ENCODE measurements at places on chromosomes 6 and 20.
A peak's percentile ranks its signal among the peaks of the same experiment; 100 is the strongest.

GRCh38 chr20:48709744-48710143, 118.1 kb downstream of the PREX1 start:
- no peak for DNase-seq

DNA sequence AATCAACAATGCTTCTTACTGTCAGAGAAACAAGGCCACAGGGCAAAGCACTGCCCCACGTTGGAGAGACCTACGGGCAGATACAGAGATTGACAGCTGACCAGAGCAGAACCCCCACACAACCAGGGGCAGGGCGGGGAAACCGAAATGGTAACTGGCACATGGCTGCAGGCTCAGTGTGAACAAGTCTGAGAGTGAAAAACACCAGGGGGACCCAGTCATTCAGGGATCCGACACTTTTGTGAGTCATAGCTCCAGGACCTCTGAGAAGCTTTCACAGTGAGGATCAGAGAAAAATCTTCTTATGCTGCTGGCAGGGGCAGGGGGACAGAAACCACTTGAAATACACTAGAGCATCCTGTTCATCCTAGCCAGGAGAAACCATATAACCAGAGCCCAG, 254.2 kb downstream of the C6orf118 start:
- no peak for DNase-seq

DNA sequence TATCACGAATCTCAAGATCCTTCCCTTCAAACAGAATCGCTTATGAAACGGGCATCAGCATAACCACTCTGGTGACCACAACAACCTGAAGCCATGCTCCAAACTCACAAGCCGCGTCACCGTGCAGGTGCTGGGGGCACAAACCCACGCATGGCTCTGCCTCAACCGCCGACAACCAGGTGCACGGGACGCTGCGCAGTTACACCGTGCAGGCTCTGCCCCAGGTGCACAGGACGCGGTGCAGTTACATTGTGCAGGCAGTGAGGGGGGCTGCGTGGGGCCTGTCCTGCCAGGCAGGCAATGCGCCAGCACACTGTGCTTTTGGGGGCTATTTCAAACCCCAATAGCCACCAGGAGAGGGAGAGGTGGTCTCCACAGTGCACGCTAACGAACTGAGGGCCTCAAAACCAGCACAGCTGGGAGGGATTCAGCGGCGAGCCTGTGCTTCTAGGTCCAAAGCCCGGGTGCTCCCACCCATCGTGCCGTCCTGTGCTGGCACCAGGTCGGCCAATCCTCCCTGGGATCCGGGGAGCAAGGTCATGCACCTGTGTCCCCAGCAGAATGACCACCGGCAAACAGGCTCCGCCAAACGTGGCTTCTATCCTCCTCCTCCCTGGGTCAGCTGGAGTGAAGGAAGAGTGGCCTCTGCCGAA, 35.8 kb downstream of the ZBTB46 start:
- DNase-seq = no peak

DNA sequence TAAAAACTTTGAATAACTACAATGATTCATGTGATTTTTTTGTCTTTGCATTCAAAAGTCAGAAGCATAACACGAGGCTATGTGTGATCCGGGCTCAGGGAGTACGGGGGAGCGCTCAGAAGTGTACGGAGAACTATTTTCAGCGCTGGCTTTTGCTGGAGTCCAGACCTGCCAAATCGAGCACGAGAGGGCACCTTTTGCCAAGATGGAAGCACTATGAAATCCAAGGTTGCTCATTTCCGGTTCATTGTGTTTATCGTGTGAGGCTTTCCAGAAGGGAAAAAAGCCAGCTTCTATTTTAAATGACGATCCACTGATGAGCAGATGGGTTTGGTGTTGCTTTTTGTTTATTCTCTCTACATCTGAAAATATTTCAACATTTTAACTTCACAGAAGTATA, 11.3 kb downstream of the RAMACL start:
- DNase-seq = no peak

- DNase-seq = no peak
These were observed 385.3 kb upstream of the RUNX2 start for GRCh38 chr6:44942798-44943197.

- DNase-seq = no peak
These were observed 65.6 kb downstream of the PLG start for GRCh38 chr6:160767647-160768019.

- DNase-seq = no peak
These were observed 175.0 kb downstream of the PHACTR1 start for GRCh38 chr6:12891595-12891994.

DNA sequence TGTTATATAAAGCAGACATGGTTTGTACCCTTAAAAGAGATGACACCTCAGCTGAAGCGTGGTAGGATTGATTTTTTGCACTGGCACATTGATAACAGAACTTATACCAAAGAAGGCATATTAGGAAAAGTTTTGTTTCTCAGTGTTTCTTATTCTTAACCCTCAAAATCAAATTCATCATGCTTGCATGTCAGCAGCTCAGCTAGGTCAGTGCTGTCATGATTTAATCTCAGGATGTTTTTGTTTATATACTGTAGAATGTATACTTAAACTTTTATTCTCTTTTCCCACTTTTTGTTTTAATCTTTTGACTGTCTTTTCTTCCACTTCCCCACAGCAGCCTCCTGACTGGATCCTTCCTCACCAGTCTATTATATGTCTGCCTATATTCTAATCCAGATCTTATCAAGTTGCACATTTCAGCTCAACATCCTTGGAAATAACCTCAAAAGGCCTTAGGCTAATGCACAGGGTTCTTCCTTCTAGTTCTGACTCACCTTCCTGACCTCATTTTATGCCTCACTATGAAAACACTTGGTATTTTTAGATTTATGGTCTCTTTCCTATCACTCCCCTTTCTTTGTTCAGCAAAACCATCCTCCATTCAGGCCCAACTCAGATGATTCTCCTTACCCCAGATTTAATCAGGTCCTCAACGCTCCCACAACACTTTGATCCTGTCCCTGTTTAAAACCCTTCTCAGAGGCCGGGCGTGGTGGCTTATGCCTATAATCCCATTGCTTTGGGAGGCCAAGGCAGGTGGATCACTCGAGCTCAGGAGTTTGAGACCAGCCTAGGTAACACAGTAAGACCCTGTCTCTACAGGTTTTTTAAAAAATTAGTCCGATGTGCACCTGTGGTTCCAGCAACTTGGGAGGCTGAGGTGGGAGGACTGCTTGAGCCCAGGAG, 7.2 kb downstream of the HEBP2 start:
- DNase-seq = no peak

DNA sequence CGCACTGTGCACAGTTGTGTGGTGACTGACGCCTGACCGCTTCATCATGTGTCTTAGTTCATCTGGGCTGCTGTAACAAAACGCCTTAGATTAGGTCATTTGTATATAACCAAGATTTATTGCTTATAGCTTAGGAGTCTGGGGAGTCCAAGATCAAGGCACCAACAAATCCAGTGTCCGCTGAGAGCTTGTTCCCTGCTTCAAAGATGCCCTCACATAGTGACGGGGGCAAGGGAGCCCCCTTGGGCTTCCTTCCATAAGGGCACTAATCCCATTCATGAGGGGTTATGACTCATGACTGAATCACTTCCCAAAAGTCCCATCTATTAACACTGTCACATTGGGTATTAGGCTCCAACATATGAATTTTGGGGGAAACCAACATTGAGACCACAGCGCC, 34.6 kb downstream of the CYP24A1 start:
- no peak for DNase-seq

DNA sequence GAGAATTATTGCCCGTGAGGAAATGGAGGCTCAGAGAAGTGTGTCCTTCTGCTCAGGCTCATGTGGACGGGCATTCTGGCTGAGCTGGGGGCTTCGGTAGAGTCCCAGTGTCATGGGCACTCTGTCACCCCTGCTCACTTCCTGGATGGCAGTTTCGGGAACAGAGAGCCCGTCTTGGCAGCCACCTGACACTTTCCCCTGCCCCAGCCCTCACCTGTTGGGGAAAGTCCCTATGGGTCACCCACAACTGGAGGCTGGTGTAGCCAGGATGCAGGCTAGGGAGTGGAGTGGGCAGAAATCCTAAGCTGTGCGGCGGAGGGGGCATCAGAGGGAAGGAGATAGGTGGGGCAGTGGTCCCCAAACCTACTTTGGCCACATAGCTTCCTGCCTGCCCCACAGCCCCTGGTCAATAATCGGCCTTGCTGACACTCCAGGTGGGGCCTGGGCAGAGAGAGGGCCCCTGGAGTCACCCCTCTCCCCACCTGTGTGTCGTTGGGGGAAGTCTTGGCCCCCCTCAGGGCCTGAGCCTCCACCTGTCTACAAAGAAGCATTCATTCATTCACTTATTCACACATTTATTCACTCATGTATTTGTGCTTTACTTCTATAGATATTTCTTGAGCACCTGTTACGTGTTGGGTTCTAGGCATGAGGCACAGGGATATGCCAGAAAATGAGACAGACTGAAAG, 40.5 kb downstream of the SNAI1 start:
- no peak for DNase-seq

DNA sequence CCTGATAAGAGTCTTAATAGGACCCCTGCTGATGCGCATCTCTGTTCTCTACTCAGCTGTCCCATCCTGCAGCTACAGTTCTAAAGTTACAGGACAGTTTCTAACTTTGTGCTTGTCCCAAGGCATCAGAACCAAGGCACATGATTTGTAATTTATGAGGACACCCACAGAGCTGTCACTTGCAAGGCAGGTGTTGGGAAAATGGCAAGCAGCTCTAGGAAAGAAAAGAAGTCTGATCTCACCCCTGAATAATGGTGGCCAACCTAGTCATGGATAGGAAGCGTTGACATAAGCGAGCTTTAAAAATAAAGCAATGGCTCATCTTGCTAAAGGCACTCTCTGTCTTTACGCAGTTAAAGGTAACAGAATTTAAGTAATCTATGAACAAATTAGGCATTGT, 127.6 kb upstream of the VGLL2 start:
- DNase-seq = no peak

GRCh38 chr20:3777716-3778629, 3.3 kb downstream of the SPEF1 start:
- peak; percentile 60 for DNase-seq

DNA sequence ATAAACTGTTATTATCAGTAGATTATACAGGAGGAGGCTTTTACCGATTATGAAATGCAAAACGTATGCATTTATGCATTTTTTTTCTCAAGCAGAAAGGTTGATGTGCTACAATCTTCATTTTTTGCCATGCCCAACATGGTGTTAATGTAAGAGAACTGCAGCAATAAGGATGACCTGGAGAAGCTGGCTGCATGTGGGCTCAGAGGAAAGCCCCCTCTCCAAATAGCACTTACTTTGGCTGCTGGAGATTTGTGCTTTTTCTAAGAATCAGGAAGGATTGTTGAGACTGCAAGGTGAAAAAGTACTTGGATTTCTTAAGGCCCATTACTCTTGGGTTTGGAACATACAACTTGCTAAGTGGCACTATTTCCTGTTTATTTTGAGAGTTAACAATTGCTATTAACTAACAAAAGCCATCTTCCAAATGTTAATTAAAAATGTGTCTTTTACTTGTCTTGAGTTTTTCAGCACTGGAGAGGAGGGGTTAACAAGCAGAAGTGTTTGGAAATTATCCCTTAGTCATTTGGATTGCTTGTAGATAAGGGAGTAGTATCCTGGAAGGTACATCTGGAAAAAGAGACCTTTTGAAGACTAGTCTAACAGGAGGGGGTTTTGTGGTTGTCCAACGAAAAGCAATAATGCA, 5.6 kb downstream of the SOX4 start:
- DNase-seq = no peak

- DNase-seq = no peak
These were observed 39.5 kb downstream of the ACSS2 start for GRCh38 chr20:34915749-34916455.

- DNase-seq = peak; percentile 60
These were observed 3.7 kb downstream of the PIM1 start for GRCh38 chr6:37173493-37174195.

GRCh38 chr20:16732506-16733152, 2.8 kb downstream of the SNRPB2 start:
- peak; percentile 65 for DNase-seq

DNA sequence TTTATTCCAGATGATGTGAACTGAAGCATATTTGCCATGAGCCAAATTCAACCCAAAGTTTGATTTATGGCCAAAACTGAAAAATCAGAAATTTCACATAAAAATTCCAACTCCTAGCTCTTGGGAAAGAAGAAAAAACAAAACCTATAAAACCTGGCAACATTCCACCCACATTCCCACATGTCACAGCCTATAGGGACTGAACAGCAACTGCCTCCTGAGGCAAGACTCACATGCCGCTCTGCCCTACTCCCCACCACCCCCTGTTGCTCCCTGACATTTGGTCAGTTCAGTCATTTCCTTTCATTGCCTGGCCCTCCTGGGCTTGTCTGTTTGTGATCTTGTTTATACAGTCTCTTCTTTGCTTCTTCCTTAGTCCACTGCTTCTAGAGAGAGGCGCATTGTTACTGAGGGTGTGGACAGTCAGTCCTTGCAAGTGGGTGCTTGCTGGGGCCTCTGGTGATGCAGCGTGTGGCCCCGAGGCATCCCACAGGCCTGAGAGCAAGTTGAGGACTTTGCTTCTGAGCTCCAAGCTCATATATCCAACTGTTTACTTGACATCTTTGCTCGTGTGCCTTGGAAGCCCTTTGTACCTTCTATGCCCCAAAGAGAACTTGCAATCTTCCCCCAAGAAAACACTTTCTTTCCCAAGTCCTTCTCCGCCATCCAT, 31.4 kb downstream of the NFATC2 start:
- DNase-seq = no peak

- peak; percentile 90 for DNase-seq
These were observed 60.0 kb upstream of the EZR start for GRCh38 chr6:158879180-158879579.

DNA sequence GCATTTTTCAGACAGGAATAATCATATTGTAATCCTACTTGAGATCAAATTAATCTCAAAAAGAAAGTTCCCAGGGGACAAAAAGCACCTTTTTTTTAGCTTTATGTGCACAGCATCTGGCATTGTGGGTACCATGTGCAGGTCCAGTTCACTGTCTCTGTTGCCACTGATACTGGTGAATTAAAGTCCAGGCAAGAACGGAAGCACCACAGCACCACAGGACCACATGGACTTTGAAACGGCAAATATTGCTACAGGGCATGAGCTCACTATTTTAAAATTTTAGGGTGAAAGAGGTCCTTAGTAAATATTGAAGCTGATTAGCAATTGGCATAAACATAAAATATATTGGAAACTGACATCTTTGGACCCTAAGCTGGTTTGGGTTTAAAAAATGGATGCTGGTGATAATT, 709.0 kb downstream of the EPM2A start:
- DNase-seq = no peak

DNA sequence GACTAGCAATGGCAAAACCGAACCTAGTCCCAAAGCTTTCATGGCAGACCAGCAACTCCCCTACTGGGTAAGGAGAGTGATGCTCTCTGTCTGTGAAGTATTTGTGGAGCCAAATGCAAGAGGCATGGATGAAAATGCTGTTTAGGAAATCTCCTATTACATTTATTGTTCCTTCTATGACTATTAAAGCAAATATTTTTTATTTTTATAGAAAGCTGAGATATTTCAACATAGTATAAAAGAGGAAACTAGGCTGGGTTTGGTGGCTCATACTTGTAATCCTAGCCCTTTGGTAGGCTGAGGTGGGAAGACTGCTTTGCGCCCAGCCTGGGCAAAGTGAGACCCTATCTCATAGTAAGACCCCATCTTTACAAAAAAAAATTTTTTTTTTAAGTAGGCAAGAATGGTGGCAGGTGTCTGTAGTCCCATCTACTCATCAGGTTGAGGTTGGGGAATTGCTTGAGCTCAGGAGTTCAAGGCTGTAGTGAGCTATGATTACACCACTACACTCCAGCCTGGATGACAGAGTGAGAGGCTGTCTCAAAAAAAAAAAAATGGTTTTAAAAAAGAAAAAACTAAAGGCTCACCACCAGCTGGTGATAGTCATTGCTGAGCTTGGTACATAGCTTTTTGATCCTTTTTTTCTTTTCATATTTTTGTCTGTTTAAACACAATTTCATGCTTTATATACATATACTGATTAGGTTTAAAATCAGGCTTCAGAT, 11.3 kb downstream of the KDM1B start:
- no peak for DNase-seq
